ENCODE measurements at places on chromosomes 5 and 9.

DNA sequence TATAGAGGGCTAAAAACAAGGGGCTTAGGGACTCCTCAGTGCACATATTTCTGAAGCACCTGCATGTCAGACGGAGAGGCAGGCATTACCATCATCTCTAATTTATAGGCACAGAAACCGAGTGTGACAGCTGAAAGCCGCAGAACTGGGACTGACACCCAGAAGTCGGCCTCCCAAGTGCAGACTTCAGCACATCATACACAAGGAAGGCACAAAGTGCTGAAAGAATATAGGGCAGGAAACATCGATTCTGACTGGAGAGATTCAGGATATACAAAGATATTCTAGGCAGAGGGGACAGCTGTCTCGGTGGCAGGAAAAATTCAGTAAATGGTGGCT, 11.2 kb downstream of the MRPS27 start:
- DNase-seq = no peak

GRCh38 chr5:53233645-53234405, 124.3 kb upstream of the MOCS2 start:
- no peak for DNase-seq

- DNase-seq = no peak
Observed at GRCh38 chr5:42851481-42851880, 39.8 kb upstream of the SELENOP start.

- DNase-seq = no peak
Observed at GRCh38 chr5:32973646-32974045, 262.5 kb downstream of the NPR3 start.

- DNase-seq = no peak
Observed at GRCh38 chr5:137638841-137639240, 97.0 kb downstream of the KLHL3 start.
